Kasumi-1 (cell line): ENCODE measurements at places on chromosomes 11 and 22.

GRCh38 chr22:50140615-50141014 is 29.9 kb upstream of the PANX2 start:
- no peak for DNase-seq

DNA sequence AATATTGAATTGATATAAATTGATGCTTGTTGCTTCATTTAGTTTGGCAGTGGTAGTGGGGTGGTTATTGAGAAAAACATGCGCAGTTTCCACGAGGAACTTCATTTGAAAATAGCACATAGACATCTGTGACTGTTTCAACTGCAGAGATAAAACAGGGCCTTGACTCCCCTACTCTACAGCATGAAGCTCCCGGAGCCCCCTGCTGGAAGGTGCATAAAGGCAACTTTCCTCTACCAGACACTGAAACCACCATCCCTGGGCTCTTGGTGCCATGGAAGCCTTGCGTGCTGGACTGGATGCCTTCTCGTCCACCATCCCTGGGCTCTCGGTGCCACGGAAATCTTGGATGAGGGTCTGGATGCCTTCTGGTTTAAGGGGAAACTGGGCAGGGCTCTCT is 195.9 kb downstream of the CSNK2A3 start:
- DNase-seq = peak; percentile 52

DNA sequence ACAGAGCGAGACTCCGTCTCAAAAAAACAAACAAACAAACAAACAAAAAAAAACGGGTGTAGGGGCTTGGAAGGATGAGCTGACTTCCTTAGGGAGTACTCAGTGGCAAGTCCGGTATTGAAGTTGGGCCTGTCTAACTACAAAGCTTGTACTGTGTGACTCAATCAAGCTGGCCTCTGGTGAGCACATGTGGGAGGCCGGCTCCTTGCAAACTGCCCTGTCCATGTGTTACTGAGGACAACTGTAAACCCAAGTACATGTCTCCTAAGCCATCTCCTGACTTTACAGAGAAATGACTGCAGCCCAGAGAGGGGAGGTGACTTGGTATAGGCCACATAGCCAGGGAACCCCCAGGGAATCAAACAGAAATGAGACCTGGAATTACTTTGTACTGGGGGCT is 11.6 kb downstream of the RIBC2 start:
- no peak for DNase-seq

DNA sequence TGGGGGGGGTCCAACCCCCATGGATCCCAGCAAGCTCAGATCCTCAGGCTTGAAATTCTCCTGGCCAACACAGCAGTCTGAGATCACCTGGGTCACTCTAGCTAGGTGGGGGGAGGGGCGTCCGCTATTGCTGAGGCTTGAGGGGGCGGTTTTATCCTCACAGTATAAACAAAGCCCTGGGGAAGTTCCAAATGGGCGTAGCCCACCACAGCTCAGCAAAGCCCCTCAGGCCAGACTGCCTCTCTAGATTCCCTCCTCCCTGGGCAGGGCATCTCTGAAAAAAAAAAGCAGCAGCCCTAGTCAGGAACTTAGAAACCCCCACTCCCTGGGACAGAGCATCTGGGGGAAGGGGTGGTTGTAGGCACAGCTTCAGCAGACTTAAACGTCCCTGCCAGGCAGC is 16.7 kb downstream of the TRPC6 start:
- no peak for DNase-seq

- peak; percentile 7 for DNase-seq
Observed at GRCh38 chr11:47271328-47271727, 1.4 kb downstream of the MADD start.

- no peak for DNase-seq
Observed at GRCh38 chr22:36016684-36017083, 11.9 kb downstream of the RBFOX2 start.

GRCh38 chr11:120235024-120235628 is 4.8 kb upstream of the POU2F3 start:
- peak; percentile 13 for DNase-seq

DNA sequence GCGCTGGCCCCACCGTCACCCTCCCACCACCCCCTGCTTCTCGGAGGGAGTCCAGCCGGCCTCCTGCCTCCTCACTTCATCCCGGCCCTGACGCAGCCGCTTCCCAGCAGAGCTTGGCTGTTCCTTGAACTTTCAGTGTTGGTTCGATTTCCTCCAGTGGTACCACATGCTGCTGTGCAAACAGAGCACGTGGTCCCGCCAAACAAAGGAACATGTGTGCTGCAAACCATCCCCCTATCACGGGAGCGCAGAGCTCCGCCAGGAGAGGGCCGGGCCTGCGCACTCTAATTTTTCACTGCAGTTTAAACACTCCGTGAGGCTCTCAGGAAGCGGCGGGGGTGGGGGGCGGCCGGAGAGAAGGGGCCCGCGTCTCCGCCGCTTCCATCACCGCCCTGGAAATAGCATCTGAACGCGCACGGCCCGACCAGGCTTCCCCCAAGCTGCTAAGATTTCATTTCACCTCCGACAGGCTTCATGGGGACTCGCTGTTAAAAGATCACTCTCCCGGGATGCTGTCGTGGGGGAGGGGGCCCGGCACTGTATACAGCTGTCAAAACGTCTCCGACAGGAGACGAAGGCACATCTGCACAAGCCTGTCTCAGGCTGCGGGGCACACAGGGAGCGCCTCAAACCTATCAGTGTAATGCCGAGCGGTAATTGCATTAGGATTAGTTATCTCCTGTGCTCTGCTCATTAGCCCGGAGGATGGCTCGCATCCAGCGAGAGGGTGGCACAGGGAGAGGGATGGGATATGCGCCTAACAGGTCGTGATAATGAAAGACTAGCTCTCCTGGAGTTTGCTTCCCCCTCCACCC is 269.9 kb upstream of the SORL1-AS1 start:
- DNase-seq = no peak

- no peak for DNase-seq
Observed at GRCh38 chr11:15289723-15290122, 175.0 kb downstream of the INSC start.

DNA sequence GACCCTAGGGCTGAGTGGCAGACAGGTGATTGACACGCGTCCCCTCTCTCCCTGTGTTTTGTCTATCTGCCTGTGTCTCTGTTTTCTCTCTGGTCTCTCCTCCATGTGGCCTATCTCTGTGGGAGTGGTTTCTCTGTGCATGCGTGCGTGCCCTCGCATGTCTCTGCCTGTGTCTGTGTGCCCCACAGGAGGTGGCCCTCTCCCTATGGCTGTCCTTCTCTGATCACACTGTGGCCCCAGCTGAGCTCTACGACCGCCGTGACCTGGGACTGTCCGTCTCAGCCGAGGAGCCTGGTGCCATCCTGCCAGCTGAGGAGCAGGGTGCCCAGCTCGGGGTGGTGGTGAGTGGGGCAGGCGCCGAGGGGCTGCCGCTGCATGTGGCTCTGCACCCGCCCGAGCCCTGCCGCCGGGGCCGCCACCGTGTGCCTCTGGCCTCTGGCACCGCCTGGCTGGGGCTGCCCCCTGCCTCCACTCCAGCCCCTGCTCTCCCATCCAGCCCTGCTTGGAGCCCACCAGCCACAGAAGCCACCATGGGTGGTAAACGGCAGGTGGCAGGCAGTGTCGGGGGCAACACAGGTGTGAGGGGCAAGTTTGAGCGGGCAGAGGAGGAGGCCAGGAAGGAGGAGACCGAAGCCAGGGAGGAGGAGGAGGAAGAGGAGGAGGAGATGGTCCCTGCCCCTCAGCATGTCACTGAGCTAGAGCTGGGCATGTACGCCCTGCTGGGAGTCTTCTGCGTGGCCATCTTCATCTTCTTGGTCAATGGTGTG is 11.6 kb downstream of the TMEM132A start:
- no peak for DNase-seq

DNA sequence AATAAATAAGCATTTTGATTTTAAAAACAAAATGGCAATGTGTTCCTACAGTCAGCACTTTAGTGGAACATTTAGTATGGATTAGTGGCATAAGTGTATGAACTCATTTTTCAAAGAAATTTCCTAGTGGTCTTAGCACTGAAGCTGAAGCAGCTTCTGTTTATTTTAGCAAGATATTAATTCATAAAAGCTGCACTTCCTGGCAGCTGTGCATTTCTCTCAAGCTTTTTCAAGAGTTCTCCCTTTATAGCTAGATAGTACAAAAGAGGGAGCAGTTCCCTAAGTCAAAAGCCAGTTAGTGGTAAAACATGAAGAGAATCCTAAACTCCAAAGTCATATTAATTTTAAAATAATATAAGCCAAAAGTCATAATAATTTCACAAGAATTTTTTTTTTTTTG is 1036.0 kb upstream of the CCDC90B start:
- no peak for DNase-seq

DNA sequence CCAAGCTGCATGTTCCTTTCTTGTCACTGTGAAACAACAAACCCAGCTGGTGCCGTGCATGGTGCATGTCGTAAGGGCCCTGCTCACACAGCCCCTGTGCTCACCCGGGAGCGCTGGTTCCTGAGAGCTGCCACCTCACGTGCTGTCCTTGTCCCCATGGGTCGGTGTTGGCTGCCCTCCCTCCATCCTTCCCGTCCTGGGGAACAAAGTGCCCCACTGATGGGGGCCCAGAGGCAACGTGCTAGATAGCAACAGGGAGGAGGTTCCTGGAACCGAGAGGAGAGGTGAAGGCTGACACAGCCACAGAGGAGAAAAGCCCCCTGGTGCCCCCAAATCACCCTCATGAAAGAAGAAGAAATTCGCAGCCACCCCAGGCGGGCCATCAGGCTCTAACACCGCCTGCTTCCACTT is 56.6 kb upstream of the SLC22A12 start:
- DNase-seq = no peak
